ENCODE measurements at places on chromosomes 16 and 17. TPM values are rescaled to one million over a fixed set of nuclear protein-coding genes. Genes with fewer than 3 reads are reported as not detected.

The ECI1 gene
- 21.4 TPM for total RNA-seq

The IL34 gene
- total RNA-seq, result 13.2 TPM

The MSLN gene
- under 0.01 TPM for total RNA-seq

The LITAFD gene
- total RNA-seq, result not detected

The SLC6A2 gene
- total RNA-seq, result not detected

The SOST gene
- total RNA-seq, result 20.0 TPM

The ATP6V0D1 gene
- total RNA-seq, result 115 TPM

The CFAP52 gene
- total RNA-seq, result 1.4 TPM
